Fibroblast of upper back skin (primary cell): ENCODE measurements at places on chromosomes 3 and 15.

DNA sequence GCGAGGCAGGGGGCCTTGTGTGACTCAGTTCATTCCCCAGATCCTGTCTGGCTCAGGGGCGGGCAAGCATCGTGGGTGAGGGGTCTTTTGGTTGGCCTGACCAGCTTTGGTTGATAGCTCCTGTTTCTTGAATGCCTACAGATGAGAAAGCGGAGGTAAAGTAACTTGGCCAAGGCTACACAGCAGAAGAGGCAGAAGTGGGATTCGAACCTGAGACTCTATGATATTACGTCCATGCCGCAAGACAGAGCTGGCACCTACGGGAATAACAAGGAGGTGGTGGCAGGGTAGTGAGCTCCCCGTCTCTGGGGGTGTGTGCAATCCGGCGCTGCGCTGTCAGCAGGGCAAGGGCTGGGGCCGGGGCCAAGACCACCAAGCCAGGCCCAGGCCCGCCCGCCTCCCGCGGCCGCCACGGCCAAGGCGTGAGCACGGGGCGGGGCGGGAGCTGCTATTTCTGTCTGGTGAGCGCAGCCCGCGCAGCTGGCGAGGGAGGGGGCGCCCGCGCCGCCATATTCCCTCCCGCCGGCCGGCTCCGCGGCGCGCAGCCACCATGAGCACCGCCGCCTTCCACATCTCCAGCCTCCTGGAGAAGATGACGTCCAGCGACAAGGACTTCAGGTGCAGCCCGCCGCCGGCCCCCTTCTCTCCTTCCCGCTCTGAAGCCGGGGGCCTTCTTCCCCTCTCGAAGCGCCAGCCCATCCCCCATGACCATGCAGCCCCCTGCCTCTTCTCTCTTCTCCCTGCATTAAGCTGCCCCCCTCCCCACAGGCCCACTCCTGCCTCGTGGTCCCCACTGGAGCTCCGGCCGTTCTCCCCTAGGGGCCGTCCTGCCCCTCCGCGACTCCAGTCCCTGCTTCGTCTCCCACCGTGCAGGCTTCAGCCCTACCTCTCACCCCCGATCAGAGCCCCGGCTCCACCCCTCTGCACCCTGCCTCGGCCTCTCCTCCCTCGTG is at the start of gene CAND2:
Gene CAND2 (plus strand): TSS at position 510 of the 953 bp plus-strand sequence. CDS start 41 bp downstream, at position 551.
- DNase-seq, result peak; percentile 53

DNA sequence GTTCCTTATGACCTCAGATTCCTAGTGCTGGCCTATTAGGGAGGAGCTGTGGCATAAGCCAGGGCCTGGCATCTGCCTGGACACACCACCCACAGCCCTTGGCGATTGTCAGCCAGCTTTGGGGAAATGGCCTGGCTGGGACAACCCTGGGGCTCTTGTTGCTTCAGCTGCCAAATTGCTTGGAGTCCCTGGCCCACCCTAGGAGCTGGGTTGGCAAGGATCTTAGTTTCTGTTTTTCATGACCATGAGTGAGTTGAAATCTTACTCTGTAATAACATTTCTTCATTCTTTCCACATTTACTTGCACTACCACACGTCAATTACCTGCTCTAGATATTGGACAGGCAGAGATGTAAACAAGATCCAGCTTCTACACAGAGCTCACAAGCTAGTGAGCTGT is 1.9 kb upstream of the MYZAP start:
- no peak for DNase-seq

GRCh38 chr15:34691034-34691433 is 63.8 kb downstream of the GJD2 start:
- DNase-seq, result no peak

GRCh38 chr3:30421266-30421665 is 185.1 kb upstream of the TGFBR2 start:
- DNase-seq, result peak; percentile 56

DNA sequence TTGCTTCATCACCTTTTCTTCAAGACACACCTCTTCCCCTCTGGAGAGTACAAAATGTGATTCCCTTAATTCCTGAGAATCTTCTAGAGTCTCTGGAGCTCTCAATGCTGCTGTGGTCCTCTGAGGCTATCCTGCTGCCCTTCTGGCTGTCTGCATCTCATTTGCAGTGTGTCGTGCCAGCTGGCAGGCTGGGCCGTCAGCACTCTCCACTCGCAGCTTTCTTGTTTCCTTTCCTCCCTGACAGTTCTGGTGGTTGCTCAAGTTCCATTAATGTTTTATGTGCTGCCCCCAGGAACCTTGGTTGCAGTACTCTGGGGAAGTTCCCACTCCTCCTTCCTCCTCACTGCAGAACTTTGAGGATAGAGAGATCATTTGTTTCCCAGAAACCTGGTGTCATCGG is 210.8 kb upstream of the ROPN1 start:
- peak; percentile 40 for DNase-seq
